ENCODE measurements at places on chromosomes 4 and X. TPM values are rescaled to one million over a fixed set of nuclear protein-coding genes. Genes with fewer than 3 reads are reported as not detected.

The CSN1S1 gene
- not detected for total RNA-seq

The VMA21 gene
- 32.3 TPM for total RNA-seq

The GLRA2 gene
- total RNA-seq = not detected

The ATG4A gene
- 9.3 TPM for total RNA-seq

The GUCY1A1 gene
- total RNA-seq = 20.3 TPM

The P2RY8 gene
- total RNA-seq = 1.2 TPM

The DAPP1 gene
- total RNA-seq = 1.4 TPM

The CYBB gene
- total RNA-seq = 19.5 TPM

The PF4V1 gene
- not detected for total RNA-seq

The TLR10 gene
- total RNA-seq = 0.22 TPM

The GDPD2 gene
- total RNA-seq = not detected

The PNCK gene
- total RNA-seq = not detected

Measured in tibial nerve (tissue), 4 donors.